Stimulated activated CD4-positive, alpha-beta T cell treated with anti-CD3 and anti-CD28 coated beads, Interleukin-12 subunit alpha, Interleukin-12 subunit beta, amount 100 ng/mL, for 24 hours (primary cell): ENCODE measurements at places on chromosomes 2 and 18.

DNA sequence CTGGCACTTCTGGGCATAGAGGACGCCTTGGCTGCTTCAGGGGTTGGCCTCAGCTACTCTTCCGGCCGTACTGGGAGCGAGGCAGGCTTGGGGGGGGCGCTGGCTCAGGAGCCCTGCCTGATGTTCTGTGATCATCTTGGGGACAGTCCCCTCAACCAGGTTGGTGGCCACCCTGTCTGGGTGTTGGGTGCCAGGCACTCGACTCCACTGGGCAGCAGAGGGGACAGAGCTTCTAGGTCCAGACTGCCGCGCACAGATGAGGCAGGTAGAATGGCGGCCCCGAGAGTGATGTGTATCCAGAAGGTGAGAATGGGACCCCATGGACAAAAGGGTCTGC is 84.9 kb downstream of the ASB1 start:
- DNase-seq = no peak

DNA sequence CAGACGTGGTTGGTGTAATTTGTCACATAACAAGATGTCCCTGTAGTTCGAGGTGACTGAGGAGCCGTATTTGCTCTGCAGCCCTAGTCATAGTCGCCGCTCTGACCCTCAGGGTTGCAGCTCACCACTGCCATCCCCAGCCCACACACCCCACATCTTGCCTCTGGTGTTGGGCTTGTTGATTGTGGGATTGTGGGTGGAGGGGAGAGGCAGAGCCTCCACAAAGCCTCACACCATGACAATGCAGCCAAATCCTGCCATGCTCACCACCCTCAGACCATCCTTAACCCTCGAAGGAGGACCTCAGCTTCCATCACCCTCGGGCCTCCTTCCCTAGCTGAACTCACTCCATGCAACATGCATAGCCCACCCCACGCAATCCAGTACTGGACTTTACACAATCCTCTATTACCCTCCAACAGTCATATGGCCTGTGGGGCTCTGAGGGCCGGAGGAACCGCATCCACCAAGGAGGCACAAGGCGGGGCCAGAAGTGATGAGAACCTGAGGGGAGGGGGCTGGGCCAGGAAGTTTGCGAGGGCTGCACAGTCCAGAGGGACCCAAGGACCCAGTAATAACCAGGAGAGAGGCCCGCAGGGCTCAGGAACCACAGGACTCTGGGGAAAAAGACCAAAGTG is 11.6 kb downstream of the PKDCC start:
- no peak for DNase-seq

GRCh38 chr2:37472959-37473358 is 128.5 kb downstream of the QPCT start:
- DNase-seq = no peak

DNA sequence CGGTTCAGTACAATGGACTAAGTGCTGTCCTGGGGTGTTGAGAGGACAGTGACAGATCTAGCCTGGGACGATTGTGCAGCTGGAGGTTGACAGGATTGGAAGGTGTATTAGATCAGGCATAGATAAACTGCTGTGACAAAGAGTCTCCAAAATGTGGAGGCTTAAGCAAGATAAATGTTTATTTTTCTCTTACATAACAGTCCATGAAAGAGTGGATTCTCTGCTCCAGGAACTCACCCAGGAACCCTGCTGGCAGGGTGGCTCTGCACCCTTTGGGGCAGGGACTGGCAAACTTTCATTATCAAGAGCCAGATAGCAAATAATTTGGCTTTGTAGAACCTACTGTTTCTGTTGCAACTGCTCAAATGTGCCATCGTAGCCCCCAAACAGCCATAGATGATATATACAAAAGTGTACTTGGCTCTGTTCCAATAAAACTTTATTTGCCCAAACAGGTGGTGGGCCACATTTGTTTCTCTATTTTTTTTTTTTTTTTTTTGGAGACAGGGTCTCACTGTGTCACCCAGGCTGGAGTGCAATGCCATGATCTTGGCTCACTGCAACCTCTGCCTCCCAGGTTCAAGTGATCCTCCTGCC is 9.7 kb downstream of the HRH4 start:
- DNase-seq = no peak

DNA sequence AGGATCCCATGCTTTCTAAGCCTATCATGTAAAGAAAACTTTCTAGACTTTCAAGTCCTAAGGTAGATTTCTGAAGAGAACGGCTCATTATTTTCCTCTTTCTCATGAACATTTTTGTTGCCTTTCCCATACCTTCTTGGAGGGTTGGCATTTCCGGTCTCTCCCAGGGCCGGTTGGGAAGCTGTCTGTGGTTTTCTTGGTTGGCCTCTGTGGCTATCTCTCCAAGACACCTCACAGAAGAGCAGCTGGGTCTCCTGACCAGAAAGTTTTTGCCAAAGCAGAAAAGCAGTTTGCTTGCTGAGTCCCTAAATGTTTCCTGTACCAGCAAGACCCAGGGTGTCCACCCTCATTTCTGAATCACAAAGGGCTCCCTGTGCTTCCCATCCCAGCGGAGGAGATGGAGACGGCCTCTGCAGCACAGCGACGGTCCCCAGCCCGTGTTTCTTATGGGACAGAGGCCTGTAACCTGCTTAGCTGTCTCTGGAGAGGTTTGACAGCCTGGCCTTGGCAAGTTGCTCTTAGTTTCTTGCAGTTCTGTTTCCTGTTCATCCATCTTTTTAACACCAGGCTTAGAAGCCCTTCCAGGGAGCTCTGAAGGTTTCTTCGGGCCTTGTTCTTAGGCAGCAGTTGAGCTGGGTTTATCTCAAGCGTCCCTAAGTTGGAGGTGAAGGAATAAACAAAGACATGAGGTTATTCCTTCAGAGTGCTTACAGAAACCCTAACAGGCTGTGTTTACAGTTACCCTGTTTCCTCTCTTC is 39.8 kb downstream of the GREB1 start:
- DNase-seq = no peak

GRCh38 chr2:67984600-67984999 is 78.2 kb downstream of the C1D start:
- no peak for DNase-seq

DNA sequence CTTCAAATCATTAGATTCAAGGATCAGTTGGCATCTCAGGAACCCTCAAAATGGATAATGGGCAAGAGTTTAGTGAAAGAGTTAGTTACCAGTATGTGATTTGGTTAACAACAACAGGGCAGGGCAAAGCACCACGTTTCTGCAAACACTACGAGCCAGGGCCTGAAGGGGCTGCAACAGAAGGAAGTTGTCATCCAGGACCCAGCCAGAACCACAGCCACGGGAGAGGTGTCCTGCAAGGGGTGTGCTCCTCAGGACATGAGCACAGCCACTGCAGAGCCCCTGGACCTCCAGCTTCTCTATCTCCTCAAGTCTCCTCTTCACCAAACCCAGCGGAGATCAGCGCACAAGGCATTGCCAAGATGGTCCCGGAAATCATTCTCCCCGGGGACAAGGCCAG is 173.3 kb upstream of the PIEZO2 start:
- DNase-seq = no peak

GRCh38 chr18:50665519-50665918 is 105.6 kb downstream of the MAPK4 start:
- DNase-seq = no peak
